ENCODE measurements at places on chromosomes 5 and 9.

- DNase-seq, result no peak
These were observed 997 bp upstream of the CHD1 start for GRCh38 chr5:98929710-98930298.

- DNase-seq, result no peak
These were observed 80.6 kb upstream of the IL6ST start for GRCh38 chr5:56075361-56075760.

- no peak for DNase-seq
These were observed 36.5 kb downstream of the HABP4 start for GRCh38 chr9:96486386-96487028.

GRCh38 chr5:173486355-173487225 lies 129.9 kb downstream of the BOD1 start:
- DNase-seq, result no peak

- no peak for DNase-seq
These were observed 207.0 kb downstream of the DEPDC1B start for GRCh38 chr5:60492958-60493357.

GRCh38 chr9:134007150-134007549 lies 15.0 kb upstream of the VAV2 start:
- DNase-seq, result no peak

DNA sequence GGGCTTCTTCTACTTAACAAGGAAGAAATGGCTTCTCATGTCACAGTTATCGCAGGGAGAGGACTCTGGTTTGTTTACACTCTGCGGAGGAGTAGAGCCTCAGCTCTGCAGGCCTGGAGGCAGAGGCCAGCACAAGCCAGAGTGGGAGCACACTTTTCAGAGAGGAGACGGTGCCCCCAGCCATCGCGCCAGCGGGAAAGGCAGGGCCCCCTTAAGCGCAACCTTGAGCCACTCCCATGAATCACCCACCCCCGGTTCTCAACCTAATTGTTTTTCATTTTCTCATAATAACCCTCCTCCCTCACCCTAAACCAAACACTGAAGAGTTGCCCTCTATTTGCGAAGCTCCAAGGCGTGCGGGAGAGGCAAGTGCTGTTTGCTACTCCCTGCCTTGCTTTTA lies 208.4 kb upstream of the TBCA start:
- no peak for DNase-seq

- no peak for DNase-seq
These were observed 152.1 kb downstream of the GNA14 start for GRCh38 chr9:77495834-77496671.

DNA sequence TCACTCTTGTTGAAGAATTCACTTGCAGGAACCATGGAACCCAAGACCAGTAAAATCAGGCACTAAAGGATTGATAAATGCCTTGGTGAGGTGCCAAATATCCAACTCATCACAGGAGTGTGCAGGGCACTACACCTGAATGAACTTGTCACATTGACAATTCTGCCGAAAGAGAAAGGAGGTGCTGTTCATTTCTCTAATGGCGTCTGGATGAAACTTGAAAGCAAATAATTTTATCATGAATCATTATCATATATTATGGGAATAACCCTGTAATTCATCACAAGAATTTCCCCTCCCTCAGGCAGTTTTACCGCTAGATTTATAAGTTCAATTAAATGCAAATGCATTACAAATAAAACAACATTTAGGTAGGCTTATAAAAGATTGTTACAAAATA lies 360.0 kb downstream of the GLIS3 start:
- no peak for DNase-seq

GRCh38 chr5:44574678-44575077 lies 185.5 kb upstream of the FGF10 start:
- DNase-seq, result no peak

DNA sequence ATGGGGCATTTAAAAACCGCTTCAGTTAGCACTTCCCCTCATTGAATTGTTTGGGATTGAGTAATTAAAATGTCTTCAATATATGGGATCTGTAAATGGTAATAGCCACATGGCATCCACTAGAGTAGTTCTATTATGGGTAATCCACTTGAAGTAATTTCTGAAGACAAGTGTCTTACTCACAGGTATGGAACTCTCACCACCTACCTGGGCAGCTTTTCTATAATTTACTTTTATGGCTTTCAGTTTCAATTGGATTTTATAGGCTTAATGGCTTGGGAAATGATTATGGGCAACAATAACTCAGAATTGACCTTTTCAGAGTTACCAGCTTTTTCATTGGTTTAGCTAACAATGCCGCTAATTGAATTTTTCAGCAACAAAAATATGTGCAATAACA lies 597.9 kb downstream of the PTPRD start:
- DNase-seq, result no peak

DNA sequence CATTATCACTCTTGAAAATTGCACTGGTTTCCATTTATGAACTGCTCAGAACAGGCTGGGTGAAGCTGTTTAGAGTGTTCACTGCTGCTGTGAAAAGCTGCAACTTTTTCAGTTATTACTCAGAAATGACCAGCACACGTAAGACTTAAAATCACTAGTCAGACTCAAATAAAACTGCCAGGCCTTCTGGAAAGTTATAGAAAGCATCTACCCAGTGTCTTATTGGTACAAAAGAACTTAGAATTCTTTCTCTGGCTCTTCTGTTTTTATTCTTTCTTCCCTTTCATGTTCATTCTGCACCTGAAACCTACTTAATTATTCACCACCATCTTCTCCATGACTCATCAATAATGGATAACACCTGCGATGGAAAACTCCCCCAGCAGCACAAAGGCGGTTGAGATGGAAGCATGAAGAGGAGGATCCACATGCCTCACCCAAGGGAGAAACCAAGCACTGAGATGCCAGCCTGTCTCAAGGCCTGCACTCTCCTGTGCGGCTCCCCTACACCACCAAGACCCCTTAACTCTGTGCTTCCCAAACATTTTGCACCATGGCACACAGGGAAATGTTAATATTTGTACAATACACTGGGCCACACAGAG lies 171.9 kb downstream of the ENTREP1 start:
- no peak for DNase-seq

GRCh38 chr5:158737536-158738027 lies 362.1 kb downstream of the EBF1 start:
- DNase-seq, result no peak

DNA sequence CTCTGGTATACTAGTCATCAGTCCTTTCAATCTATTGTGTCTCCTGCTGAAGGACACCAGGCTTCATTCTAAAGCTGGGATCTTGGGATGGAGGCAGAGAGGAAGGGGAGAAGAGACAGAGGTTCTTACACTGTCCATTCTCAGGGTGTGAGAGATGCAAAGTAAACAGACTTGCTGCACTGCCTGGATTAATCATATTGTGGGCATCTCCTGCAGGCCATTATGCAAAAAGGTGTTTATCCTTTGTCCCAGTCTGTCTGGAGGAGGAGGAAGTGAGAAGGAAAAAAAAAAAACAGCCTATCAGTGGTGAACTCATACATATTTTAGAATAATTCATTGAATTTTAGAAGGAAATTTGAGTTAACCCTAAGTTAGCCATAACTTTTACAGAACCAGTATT lies 92.9 kb upstream of the TNPO1 start:
- no peak for DNase-seq

GRCh38 chr5:1985781-1986180 lies 103.1 kb upstream of the IRX4 start:
- no peak for DNase-seq

- no peak for DNase-seq
These were observed 4.5 kb downstream of the PDE6A start for GRCh38 chr5:149940077-149940574.

- no peak for DNase-seq
These were observed 321.9 kb downstream of the EBF1 start for GRCh38 chr5:158777647-158778350.

DNA sequence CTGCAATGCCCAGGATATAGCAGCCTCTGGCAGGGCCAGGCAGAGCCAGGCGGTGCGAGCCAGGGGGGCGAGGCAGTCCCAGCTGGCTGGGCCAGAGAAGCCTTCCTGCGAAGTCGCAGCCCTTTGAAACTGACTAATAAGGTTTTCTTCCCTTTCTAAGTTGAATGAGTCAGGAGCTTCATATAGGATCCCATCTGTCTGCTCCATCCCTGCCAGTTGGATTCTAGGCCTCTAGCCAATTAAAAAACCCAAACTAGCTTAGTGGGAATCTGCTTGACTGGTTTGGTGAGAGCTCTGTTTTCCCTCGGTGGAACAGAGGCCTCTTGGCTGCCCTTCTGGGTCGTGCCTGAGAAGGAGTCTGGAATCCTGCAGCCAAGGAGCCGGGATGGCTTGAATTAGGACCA lies 70.1 kb upstream of the RAPGEF1 start:
- no peak for DNase-seq

GRCh38 chr9:99966716-99967115 lies 60.3 kb downstream of the STX17 start:
- no peak for DNase-seq

DNA sequence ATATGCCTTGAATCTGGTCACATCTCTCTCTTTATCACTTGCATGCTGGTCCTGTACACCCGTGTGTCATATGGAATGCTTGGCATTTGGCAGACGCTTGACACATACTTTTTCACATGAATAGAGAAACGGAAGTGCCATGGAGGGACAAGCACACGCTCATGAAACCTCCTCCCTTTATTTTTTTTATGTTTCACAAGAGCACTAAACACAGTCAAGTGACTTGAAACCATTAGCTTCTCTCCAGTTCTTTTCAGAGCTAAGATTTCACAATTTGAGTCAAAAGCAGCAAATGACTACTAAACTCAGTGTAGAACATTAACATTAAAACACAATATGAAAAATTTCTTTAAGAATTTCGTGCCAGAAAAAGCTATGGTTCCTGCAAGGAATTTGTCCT lies 151.1 kb downstream of the DOCK2 start:
- no peak for DNase-seq

DNA sequence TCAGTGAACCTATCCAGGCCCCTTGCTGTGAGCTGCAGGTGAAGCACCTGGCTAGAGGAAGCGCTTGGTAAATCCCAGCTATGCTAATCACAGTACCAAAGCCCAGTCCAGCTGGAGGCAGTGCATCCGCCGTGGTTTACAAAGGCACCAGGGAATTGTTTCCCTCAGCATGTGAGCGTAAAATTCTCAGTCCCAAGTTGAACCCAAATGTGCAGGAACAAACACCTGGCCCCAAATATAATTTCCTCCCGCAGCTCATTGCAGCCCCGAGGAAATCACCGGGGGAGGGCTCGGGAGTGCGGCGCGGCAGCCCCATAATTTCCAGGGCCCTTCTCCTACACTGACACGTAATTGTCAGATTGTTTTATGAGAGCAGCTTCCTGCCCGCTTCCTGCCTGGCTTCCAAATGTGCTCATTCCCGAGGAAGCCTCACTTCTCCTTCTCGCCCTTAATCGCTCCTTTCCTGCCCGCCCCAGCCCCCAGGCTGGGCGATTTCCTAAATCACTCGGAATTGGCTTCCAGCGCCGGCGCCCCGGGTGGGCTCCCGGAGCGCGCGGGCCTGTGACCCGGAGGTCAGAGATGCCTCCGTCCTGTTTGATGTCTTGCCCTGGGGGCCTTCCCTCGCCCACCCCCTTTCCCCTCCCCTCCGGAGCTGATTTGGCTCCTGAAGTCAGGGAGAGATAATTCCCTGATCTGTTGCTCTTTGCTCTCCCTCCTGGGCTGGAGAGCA lies 134.4 kb downstream of the FGF1 start:
- DNase-seq, result no peak

- no peak for DNase-seq
These were observed 358.8 kb upstream of the ADAMTS16 start for GRCh38 chr5:4781299-4781698.

- DNase-seq, result no peak
These were observed 572.9 kb upstream of the SGCD start for GRCh38 chr5:155753943-155754581.

- no peak for DNase-seq
These were observed 14.0 kb upstream of the JAK2 start for GRCh38 chr9:4970970-4971641.

DNA sequence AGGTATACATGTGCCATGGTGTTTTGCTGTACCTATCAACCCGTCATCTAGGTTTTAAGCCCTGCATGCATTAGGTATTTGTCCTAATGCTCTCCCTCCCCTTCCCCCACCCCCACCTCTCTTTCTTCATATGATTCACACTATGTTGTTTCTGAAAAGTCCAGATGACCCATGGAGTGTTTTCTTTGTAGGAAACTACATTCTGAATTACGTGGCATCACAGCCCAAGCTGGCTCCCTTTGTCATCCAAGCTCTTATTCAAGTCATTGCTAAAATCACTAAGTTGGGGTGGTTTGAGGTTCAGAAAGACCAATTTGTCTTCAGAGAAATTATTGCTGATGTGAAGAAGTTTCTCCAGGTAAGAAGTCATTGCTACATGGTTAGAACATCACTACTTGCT lies 30.4 kb downstream of the RANBP17 start:
- no peak for DNase-seq

GRCh38 chr5:34854459-34855174 lies 15.7 kb downstream of the TTC23L start:
- DNase-seq, result no peak

- DNase-seq, result no peak
These were observed 1633.8 kb downstream of the MAT2B start for GRCh38 chr5:165139262-165139661.

- no peak for DNase-seq
These were observed 22.8 kb downstream of the PAEP start for GRCh38 chr9:135584371-135584770.

- no peak for DNase-seq
These were observed 24.0 kb upstream of the PPARGC1B start for GRCh38 chr5:149706158-149706557.

GRCh38 chr9:79812507-79813257 lies 240.9 kb downstream of the TLE4 start:
- no peak for DNase-seq

DNA sequence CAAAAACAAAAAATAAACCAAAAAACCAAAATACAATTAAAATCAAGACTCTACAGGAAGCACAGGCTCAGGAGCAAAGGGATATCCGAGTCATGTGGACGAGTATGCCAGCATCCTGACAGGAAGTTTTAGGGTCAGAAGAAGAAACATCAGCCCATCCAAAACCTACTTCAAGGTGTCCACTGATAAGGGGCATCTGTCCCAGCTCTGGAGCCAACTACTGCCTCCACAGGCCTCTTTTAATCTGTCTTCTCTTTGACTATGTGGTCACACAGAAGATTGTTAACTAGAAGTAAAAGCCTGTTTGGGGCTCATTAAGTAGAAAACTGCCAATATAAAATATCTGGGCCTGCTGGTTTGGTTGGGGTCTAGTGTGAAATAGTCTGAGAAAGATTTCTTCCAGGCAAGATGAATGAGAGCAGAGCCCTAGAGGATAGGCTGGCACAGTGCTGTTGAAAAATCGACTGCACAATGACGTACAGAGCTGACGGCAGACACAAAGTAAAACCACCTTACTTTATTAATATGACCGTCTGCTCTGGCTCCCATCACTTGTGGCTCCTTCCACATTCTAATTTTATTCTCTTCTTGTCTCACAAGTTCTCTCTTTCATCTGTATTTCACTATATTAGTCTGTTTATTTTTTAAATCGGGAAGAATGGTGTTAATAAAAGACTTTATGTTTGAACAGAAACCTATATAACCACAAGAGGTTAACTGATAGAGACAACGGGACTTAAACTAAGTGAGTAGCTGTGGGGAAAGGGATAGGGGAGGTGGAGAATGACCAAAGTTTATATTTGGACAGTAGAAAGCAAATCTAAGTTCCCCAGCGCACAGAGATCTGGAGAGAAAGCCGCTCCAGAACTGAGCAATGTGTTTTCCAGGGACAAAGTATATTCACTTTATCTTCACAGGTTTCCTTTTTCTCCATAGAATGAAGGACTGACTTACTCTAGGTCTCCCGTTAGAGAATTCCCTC lies 22.9 kb upstream of the MSH3 start:
- DNase-seq, result no peak
